ENCODE measurements at places on chromosomes 7 and 10. TPM values are rescaled to one million over a fixed set of nuclear protein-coding genes. Genes with fewer than 3 reads are reported as not detected.

LRGUK gene
- total RNA-seq = 0.88 TPM

GRCh38 chr10:129890170-129890569, 73.9 kb downstream of the EBF3 start:
- no peak for DNase-seq

DNA sequence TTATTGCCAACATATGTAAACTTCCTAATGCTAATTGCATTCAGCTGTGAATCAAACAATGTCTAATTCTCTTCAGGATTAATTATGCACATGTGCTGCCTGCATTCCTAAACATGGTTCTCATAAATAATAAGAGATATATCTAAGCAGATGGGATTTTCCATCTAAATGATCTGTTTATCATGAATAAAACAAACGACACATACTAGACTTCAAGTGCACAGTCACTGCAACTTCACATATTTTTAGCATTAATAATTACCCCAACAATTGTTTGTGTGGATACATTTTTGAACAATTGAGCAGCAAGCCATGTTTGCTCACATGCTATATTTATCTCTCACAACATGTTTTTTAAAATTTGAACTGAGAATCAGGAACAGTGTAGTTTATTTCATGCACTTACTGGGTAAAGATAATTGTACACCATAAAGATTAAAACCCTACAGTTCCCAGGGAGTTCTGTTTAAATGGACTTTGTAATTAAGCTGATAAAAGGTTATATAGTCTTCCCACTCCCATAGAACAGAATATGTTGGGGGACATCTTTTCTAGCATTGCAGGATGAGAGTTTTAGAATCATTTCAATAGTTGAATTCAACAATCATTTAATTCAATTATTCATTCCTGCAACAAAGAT, 378.5 kb downstream of the MDFIC start:
- peak; percentile 42 for DNase-seq

USP6NL gene
- total RNA-seq = 14.1 TPM

ITGB8 gene
- total RNA-seq = 35.1 TPM

- no peak for DNase-seq
Measured at GRCh38 chr10:22581461-22581860, 132.9 kb downstream of the PIP4K2A start.
